ENCODE measurements at places on chromosomes 13 and 19.

DNA sequence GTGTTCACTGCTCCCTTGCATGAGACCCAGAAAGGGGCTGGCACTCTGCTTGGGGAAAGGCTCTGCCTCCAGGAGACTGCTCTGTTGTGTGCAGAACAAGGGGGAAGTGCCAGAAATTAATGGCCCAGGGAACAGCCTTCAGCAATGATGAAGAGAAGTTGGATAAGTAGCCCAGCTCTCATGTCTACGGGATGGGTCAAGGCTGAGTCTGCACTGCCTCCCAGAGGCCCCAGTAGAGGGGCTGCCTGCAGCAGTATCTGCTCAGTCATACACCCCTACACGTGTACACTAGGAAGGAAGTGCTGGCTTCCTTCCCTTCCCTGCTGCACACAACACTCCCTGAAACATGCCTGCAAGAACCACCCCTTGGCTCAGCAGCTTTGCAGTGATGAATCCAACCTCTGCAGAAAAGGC, 54.6 kb upstream of the URI1 start:
- DNase-seq = no peak

- peak; percentile 15 for DNase-seq
These were observed 28.4 kb downstream of the TMTC4 start for GRCh38 chr13:100646030-100646673.

GRCh38 chr13:52738719-52739467, 727 bp downstream of the CNMD start:
- DNase-seq = no peak

- DNase-seq = no peak
These were observed 1636.8 kb downstream of the PCDH9 start for GRCh38 chr13:65593298-65593874.

DNA sequence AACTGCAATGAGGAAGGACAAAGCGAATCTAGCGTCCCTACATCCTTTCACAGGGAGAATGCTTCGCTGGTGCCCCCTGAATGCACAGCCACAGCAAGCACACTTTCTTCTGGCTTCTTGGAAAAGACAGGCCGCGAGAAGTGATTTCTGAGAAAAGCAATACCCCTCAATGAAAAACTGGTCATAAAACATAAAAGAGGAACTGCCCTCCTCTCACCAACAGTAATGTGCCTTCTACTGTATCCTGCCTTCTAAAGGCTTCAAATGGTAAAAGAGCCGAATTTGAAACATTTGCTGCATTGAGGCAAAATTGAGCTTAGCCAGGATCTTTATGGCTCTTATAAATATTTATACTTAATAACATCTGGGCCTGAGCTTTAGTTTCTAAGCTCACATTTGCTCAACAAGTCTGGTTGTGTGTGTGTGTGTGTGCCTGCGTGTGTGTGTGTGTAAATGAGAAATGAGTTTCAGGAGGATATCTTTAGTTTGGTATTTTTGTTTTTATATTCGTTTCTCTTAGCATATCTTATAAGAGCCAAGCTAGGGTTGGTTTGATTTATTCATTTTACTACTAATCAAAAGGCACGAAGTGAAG, 246.1 kb upstream of the MAB21L1 start:
- no peak for DNase-seq

GRCh38 chr13:113152984-113153809, 5.3 kb upstream of the PROZ start:
- no peak for DNase-seq

GRCh38 chr13:30739237-30739528, 3.8 kb downstream of the ALOX5AP start:
- DNase-seq = no peak

GRCh38 chr13:37348916-37349643, 243.6 kb upstream of the CSNK1A1L start:
- no peak for DNase-seq

DNA sequence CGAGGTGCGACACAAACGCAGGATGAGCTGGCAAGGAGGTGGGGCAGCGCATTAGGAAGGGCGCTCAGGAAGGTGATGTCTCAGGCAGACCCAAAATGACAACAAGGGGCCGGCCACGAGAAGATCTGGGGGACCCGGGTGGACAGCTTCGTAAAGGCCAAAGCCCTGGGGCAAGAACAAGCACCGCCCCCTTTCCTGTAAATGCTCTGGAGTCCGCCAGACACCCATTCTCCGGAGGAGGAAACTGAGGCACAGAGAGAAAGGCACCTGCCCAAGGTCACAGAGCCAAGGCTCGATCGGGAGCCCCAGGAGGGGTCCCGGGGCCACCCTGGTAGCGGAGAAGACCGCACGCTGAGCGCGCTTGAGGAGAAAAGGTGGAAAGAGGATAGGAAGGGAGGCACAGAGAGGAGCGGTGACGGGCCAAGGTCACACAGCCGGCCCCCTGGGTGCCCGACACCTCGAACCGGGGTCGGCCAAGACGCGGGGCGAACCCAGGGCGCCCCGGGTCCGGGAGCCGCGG, 571 bp downstream of the SAFB2 start:
- no peak for DNase-seq

GRCh38 chr19:56759531-56759930, 81.0 kb downstream of the PEG3 start:
- no peak for DNase-seq

- no peak for DNase-seq
These were observed 155.7 kb upstream of the ZNF536 start for GRCh38 chr19:30216453-30216852.

DNA sequence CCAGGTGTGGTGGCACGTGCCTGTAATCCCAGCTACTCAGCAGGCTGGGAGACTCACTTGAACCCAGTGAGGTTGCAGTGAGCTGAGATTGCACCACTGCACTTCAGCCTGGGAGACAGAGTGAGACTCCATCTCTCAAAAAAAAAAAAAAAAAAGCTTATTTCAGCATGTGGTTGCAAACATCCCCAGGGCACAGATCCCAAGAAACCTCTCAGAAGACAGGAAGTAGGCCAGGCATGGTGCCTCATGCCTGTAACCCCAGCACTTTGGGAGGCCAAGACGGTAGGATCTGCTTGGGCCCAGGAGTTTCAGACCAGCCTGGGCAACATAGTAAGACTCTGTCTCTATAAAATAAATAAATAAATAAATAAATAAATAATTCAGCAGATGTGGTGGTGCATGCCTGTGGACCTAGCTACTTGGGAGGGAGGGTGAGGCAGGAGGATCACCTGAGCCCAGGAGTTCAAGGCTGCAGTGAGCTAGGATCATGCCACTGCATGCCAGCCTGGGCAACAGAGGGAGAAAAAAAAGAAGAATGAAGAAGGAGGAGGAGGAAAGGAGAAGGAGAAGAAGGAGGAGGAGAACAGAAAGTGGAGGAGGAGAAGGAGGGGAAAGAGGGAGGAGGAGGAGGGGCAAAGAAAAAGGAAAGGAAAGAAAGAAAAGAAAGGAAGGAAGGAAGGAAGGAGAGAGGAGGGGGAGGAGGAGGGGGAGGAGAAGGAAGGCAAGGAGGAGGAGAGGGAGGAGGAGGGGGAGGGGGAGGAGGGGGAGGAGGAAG, 4.3 kb upstream of the LRRC8E start:
- peak; percentile 72 for DNase-seq

DNA sequence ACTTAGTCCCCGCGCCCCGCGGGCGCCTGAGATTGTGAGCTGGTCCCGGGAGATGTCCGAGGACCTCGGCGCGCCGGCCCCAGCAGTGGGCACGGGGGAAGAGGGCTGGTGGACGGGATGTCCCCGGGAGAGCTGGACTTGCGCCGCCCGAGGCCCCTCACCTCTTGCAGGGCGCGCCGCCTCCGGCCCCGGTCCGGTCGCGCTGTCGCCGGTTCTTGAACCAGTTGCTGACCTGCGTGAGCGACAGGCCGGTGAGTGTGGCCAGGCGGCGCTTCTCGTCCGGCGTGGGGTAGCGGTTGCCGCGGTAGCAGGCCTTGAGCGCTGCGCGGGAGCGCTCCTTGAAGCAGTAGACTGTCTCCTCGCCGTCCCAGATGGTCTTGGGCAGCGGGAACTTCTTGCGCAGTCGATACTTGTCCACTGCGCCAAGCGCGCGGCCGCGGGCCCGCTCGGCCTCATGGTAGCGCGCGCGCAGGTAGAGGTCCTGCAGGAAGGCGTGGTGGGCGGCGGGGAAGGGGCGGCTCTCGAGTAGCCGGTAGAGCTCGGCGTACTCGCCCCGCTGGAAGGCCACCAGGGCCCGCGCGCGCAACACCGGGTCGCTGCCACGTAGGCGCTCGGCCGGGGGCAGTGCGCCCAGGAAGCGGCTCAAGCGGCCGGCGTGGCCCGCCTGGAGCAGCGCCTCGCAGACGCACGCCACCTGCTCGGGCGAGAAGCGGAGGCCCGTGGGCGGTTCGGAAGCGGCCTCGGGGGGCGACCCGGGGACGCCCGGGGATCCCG, 984 bp downstream of the SIX5 start:
- peak; percentile 68 for DNase-seq

DNA sequence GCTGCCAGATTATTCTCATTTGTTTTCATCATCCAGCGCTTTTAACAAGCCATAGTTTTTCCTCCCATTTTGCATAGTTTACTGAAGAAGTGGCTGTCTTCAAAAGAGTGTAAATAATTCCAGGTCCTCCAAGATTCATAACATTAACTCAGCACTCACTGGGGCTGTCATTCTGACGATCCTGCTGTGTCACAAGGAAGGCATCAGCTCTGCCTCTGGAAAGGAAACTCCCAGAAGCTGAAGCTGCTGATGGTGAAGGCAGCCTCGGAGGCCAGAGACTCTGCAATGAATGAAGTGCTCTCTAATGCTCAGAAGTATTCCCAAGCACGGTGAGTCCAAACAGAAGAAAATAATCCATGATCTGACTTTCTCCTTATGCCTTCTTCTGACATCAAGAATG, 60.0 kb downstream of the FLT1 start:
- no peak for DNase-seq

DNA sequence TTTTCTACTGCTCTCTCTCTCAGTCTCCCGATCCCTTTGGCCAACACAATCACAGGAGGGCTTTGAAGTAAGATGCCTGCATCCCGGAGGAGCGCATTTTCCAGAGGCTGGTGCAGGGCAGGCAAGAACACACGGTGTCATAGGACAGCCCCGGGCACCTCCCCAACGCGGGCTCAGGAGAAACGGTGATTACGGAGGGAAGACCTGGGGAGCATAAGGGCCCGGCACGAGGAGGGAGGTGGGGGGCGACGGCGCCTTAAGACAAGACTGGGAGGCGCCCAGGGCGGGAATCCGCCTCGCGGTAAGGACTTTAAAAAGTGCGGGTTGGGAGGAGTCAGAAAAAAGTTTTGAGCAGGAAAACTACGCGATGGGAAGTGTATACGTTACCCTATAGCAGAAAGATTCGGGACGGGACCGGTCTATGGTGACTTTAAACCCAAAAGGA, 18.7 kb upstream of the ZNF888 start:
- DNase-seq = peak; percentile 46

GRCh38 chr13:113622791-113623490, 35.1 kb downstream of the ATP4B start:
- DNase-seq = no peak

DNA sequence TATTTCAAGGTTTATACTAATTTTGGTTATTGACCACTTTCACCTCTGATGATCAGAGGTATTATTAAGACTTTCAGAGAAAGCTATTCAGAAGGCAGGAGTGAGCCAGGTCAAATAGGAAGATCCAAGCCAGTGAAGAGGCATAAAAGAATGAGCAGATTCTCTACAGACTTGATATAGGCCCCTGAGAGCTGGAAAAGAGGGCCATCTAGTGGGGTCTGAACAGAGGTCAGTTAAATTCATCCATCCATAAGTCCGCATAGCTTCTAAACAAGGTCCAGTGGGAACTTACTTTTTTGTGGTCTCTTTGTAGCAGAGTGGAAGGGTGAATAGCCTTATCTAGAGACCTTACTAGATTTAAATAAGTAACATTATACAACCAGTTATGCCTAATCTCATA, 126.6 kb upstream of the UFM1 start:
- peak; percentile 47 for DNase-seq

- DNase-seq = peak; percentile 84
These were observed 389.2 kb downstream of the DIAPH3 start for GRCh38 chr13:59774491-59774971.

DNA sequence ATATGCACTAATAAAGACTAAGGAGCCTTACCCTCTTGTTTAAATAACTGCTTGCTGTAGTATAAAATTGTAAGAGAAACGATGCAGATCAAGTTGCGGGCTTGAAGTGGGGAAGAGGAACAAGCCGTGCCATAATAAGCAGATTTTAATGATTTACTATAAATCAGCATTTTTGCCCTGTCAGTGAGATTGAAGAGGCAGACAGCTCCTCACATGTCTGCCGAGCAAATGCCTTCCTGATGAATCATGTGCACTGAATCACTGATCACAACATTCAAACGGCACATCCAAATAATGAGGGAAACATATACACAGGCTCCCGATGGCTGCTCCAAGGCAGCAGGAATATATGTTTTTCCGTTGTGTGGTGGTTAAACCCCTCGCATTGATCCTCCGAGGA, 282.9 kb downstream of the TSHZ3 start:
- peak; percentile 78 for DNase-seq

GRCh38 chr13:98033277-98034247, 80.1 kb downstream of the IPO5 start:
- peak; percentile 65 for DNase-seq

- DNase-seq = no peak
These were observed 27.6 kb upstream of the SLC1A5 start for GRCh38 chr19:46815833-46816627.

GRCh38 chr13:56735537-56735942, 405.2 kb upstream of the PRR20A start:
- DNase-seq = no peak

DNA sequence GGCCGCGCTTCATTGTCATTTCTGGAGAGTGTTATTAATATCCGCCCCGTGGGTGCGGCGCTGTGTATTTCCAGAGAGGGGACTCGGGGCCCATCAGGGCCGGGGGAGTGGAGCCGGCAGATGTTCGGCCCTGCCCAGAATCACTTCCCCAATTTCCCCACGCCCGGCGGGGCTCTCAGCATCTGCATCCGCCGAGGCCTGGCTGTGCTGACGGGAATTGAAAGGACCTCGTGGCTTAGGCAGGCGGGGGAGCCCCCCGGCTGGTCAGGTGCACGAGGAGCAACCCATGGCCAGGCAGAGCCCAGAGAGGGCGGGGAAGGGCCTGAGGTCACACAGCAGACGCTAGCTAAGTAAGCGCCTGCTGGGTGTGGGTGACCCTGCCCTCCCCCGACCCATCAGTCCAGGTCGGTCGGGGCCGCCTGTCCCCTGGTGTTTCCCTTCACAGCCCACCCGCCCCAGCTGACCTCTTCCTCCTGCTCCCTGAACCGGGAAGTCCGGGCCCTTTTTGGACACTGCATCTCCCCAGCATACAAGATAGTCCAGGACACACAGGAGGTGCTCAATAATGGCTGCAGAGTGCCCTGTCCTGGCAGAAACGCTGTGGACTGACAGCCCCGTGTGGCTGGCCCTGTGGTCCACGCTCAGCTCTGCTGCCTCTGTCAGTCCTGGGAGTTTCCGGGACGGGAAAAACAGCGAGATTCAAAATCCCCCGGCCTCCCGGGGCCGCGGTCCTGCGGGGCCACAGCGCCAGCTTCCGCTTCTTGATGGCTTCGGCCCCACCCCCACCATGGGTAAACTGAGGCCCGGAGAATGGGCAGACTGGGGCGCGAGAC, 22.1 kb downstream of the ARID3A start:
- no peak for DNase-seq

DNA sequence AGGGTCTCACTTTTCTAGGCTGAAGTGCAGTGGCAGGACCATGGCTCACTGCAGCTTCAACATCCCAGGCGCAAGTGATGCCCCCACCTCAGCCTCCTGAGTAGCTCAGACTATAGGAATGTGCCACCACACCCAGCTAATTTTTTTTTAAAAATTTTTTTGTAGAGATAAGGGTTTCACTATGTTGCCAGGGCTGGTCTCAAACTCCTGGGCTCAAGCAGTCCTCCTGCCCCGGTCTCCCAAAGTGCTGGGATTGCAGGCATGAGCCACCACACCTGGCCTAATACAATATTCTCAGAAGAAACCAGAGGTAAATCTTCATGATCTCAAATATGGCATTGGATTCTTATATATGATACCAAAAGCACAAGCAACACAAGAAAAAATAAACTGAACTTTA, 47.7 kb downstream of the FLT1 start:
- DNase-seq = no peak

Measured in EL (cell line).